ENCODE measurements at places on chromosomes 5 and 9.
A peak's percentile ranks its signal among the peaks of the same experiment; 100 is the strongest.

DNA sequence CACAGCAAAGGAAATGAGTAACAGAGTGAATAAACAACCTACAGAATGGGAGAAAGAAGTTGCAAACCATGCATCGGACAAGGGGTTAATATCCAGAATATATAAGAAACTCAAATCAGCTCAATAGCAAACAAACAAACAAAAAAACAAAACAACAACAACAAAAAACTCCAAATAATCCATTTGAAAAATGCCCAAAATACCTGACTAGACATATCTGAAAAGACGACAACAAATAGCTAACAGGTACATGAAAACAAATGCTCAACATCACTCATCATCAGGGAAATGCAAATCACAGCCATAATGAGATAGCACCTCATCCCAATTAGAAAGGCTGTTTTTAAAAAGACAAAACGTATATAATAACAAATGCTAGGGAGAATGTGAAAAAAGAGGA lies 111.2 kb downstream of the TRPM3 start:
- no peak for DNase-seq

GRCh38 chr5:154868702-154869101 lies 10.3 kb downstream of the CNOT8 start:
- DNase-seq: no peak

DNA sequence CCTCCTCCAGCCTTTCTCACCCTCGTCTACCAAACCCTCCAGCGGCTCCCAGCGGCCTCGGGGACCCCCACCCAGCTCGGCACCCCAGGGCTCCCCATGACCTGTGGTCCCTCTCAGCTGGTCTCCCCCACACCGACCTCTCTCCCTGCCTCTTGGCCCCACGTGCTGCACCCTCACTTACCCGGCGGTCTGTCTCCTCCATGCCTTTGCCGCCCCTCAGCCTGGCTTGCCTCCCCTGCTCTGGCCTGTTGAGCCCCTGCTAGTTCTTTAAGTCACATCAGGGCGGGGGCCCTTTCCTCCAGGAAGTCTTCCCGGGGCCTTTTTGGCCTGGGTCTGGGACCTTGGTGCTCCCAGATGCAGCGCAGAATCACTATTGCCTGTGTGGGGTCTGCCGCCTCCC lies 81.5 kb downstream of the LMX1B start:
- DNase-seq: no peak

GRCh38 chr9:126049088-126049487 lies 277.5 kb upstream of the MVB12B start:
- DNase-seq: no peak

DNA sequence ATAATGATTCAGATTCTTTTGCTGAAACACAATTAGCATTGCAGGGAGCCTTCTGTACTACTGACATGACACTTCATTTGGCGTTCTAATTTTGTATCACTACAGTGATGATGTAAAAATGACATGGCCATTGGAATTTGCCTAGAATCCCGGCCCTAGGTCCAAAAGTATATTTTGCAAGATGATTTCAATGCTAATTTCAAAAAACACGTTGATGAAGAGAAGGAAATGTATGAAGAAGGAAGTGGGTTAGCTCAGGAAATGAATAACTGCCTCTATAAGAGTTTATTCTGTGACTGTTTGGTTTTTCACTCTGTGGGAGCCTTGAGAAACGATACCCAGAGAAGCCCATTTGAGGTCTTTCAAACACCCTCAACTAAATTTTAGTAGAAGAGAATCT lies 59.3 kb downstream of the OSTF1 start:
- no peak for DNase-seq

GRCh38 chr5:132098621-132099020 lies 25.0 kb downstream of the CSF2 start:
- no peak for DNase-seq

DNA sequence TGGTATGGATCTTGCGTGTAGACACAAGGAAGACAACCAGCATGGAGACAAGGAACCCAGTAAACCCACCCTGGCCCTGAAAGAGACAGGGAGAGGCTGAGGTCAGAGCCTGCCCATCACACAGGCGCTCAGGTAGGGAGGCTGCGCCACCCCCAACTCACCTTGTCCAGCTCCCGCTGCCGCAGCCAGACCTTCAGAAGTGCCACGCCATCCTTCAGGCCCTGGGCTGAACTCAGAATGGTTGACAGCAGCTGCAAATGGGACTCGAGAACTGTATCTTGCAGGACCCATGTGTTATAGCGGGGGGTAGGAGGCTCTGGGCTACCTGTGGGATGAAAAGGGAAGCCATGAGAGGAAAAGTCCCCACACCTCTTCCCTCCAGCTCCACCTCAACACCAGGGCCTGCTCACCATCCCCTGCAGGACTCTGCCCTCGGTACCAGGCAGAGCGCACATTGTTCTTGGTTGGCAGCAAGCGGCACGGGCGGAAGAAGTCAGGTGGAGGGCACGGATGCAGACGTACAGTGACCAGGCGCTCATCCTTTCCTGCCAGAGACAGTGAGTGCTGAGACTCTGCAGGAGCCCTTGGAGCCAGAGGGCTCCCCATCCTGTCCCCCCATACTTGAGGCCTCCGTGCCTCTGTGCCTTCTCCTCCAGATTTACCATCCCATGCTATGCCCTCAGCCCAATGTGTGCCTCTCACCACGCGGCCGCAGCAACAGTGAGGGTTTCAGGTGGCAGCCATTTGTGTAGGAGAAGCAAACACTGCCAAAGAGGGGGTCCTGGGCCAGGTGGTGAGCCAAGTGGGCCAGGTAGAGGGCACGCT lies 4.7 kb downstream of the NOL6 start:
- DNase-seq: no peak

DNA sequence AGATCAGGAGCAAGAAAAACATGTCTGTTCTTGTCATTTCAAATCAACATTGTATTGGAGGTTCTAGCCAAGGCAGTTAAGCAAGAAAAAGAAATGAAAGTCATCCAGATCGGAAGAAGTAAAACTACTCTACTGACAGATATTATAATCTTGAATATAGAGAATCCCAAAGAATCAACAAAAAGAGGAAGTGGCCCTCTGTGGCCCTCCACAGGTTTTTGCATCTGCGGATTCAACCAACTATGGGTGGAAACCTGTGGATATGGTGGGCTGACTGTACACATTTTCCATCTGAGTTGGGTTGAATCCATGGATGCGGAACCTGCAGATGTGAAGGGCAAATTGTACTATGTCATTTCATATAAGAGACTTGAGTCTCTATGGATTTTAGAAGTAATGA lies 35.1 kb downstream of the GAS1 start:
- no peak for DNase-seq

- no peak for DNase-seq
Measured at GRCh38 chr9:2916382-2916985, 72.6 kb upstream of the PUM3 start.

DNA sequence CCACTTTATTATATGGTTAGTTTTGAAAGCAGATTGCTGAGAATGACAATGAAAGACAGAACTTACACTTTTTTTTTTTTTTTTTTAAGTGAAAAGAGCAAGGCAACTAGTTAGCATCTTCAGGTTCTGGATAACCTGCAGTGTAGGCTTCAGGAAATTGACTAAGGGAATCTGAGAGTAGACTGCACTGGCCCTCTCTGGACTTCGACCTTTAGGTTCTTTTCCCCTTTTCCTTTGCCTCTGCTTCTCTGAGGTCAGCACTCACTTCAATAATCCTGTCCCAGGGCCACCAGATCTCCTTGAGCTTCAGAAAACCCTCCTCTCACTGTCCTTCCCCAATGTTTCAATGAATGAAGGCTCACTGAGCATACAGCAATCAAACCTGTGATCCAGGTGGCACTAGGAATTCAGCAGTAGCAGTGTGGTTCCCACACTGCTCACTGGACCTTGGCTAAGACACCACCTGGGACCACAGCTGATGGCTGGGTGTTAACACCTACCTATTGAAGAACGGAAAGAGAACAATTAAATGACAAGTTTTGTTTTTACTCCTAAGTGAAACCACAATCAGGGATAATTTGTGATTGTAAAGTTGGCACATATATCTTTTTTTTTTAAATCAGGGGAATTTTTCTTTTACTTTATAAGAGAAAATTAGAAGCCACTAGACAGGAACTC lies 85.8 kb upstream of the IL6ST start:
- DNase-seq: no peak

DNA sequence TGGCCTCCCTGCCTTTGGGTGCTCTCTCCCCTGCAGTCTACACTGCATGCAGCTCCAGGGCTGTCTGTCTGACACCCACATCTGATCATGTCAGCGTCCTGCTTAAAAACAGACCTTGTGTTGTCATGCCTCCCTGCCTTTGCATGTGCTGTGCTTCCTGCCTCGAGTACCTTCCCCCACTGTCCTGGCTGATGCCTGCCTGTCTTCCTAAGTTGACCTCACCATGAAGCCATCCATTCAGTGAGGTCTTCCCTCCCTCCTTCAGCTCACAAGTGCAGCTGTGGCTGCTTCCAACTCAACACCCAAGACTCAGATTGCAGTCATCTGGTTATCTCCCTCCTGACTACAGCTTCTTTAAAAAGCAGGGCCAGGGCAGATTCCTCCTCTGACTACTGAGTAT lies 5.5 kb downstream of the ANGPTL2 start:
- DNase-seq: no peak

GRCh38 chr5:42701351-42702059 lies 55.1 kb upstream of the CCDC152 start:
- no peak for DNase-seq

GRCh38 chr5:528629-529511 lies 4.6 kb upstream of the SLC9A3 start:
- DNase-seq: no peak

- no peak for DNase-seq
Measured at GRCh38 chr9:104808035-104808614, 44.2 kb downstream of the NIPSNAP3B start.

GRCh38 chr9:98642661-98643312 lies 65.9 kb downstream of the GABBR2 start:
- no peak for DNase-seq

- peak; percentile 66 for DNase-seq
Measured at GRCh38 chr9:127802576-127803443, at the start of gene FPGS. FPGS (plus strand) TSS chr9:127802882; CDS start chr9:127802925, 43 bp downstream.

- no peak for DNase-seq
Measured at GRCh38 chr5:156825688-156826087, 24.4 kb upstream of the PPP1R2B start.

- no peak for DNase-seq
Measured at GRCh38 chr9:70519912-70520724, 105.7 kb upstream of the KLF9 start.

DNA sequence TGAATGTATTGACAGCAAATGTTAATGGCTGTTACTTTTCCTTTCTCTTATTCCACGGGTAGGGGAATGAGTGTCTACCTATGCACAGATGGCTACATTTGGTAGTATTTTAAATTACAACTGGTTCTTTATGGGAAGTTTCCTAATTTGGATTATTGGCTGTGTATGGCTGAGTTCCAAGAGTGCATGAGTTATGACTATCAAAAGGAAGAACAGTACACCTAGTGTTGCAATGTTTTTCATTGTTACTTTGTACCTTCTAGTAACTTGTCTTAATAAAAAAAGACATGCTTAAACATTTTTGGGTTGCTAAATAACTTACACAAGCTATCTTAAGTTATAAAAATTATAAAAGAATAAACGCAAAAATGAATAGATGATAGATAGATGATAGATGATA lies 35.8 kb upstream of the MAMDC2 start:
- DNase-seq: no peak

DNA sequence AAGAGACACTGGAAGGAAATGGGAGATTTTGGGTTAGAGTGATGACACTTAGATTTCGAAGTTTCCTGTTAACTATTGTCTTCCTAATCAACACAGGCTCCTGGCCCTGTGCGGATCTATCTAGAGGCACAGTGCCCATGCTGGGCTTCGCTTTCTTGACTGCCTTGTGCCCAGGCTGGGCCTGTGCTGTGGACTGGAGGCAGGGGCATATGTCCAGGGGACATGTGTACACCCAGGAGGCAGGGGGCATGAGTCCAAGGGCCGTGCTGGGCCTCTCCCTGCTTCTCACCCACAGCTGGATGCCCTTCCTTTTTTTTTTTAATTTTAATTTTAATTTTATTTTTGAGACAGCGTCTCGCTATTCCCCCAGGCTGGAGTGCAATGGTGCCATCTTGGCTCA lies 37.6 kb downstream of the EHMT1 start:
- no peak for DNase-seq

- no peak for DNase-seq
Measured at GRCh38 chr9:14687042-14687719, 6.1 kb downstream of the ZDHHC21 start.

DNA sequence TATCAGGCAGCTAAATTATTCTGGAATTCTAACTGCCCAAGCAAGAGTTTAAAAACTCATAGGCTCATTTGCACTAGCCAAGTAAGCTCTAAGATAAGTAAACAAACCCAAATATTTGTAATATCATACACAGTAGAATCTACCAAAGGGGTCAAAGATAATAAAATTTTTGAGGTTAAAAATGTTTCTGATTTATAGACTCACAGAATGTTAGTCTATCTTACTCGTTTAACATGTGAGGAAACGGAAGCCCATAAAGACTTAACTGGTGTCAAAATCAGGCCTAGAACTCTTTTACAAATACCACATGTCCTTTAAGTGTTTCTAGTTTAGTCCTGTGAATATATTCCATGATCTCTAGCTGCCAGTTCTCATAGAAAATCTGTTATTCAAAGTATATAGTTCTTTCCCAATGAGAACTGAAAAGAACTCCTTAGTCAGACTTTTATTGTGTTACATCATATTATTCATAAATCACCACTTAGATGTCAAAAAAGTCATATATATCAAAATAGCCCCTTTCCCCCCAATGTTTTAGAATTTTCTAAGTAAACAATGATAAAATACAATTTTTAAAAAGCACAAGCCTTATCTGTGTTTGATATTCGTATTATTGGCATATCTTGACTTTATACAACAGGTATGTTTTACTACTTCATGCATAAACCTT lies 13.9 kb downstream of the RAB14 start:
- no peak for DNase-seq

DNA sequence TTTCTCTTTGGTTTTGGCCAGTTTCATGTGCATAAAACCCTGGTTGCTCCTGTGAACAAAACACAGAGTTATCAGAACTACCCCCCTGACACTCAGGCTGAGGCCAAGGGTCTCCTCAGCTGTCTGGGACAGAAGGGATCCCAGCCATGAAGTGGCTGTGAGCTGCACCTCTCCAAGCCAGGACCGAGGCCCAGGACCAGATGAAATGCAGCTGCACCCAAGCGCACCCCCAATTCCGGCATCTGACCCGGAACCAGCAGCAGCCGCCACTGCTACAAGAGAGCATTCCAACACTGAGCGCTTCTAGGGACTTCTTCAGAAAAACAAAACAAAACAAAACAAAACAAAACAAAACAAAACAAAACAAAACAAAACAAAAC lies 16.0 kb upstream of the SLC25A51 start:
- no peak for DNase-seq

GRCh38 chr5:128574041-128574440 lies 36.0 kb upstream of the FBN2 start:
- no peak for DNase-seq

DNA sequence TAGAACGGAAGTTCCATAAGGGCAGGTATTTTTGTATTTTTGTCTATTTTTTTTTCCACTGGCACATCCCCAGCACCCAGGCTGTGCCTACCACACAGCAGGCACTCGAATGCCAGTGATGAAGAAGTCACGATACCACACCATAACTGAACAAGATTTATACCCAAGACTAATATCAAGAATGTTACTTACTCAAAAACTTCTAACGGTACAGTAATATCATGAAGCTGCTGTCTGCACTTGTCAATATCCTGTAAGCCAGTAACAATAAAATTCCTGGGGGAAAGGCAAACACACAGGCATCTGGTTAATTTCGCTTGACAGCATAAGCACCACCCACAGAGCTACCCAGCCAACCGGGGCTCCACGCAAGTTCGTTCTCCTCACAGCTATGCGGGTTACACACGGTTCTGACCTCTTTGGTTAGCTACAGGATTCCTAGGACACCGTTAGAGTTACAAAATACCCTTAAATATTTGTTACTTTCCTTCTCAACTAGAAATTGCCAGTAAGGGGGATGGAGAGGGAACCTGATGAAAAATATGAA lies 1.3 kb downstream of the MED10 start:
- DNase-seq: no peak

Measured in activated CD8-positive, alpha-beta memory T cell treated with anti-CD3 and anti-CD28 coated beads for 4 hours (primary cell).